Skeletal muscle cell (primary cell): ENCODE measurements at places on chromosomes 5 and 9.

DNA sequence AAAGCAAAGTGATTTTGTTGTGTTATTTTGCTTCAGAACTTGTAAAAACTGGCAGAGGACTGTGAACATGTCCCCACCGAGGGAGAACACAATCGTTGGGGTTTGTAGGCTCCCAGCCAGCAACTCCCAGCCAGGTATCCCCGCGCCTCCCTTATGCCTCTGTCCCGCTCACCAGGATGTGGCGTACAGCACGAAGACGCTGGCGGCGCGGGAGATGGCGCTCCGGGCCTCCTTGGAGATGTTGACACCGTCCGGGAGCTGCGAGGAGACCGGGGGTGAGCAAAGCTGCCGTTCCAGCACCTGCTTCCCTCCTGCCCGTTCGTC, 630 bp downstream of the POLE3 start:
- DNase-seq: no peak

DNA sequence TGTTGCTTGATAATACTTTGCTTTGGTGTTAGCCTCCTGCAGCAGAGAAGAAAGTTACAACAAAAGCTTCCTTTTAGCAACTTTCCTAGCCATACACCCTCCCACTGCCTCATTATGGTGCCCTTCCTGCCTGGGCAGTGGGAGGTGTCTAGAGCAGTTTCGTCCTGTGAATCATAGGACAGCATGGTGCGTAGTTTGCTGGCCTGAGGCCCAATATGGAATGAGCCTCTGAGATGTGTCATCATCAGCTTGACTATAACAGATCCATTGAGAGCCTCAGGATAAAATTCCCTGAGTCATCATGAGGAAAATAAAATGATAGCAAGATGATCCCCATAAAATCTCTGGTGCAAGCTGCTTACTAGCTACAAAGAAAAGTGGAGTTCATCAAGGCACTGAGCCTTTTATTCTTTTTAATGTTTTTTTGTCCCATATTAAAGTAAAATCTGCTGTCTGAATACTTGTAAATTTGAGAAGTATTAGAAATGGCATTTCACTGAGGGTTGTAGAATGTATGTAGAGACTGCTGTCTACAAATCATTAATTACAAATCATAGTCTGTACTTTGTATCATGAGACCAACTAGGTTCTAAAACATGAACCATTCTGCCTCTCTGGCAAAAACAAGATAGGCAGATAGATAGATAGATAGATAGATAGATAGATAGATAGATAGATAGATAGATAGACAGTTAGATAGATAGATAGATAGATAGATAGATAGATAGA, 303.0 kb upstream of the PDE4D start:
- peak; percentile 99 for DNase-seq

DNA sequence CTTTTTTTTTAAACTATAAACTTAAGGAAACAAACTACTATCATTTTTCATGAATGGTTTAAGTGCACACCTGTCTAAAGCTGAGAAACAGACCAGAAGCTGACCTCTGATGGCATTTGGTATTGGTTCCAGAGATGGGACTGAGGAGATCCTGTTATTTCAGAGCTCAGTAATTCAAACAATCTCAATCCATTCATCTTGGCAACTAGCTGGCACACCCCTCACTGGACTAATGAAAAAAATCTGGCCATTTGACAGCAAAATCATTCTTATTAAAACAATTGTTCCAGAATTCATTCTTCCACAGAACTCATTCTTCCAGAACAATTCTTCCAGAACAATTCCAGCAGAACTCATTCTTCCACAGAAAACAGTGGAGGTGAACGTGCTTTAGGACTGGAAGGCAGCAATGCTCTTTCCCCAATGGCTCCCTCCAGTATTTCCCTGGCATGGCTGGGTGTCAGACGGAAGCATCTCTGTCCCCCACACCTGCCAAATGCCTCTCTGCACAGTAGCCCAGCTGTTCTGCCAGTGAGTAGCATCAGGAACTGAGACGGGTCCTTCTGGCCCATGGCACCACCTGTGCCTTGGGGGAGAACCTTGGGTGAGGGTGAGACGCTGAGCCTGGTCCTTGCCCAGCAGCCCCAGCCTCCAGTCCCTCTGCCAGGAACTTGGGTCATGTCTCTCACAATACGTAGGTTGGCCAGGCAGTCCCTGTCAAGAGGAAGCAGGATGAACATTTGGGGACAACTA, 87.5 kb upstream of the EQTN start:
- no peak for DNase-seq

DNA sequence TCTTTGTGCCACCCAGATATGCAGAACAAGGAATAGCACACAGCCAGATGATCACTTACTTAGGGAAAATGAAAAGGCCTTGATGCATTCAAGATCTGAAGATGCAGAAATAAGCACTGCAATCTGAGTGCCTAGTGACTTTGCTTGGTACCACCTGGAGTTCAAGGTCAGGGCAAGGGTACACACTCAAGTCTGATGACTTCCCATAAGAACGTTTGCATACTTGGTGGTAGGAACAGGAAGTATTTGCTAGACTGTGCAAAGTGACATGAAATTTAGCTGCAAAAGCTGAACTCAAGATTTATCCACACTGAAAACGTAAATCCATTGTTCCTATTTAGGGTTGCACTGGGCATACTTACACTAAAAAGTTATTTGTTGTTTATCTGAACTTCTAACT, 177.1 kb downstream of the PIK3R1 start:
- no peak for DNase-seq

DNA sequence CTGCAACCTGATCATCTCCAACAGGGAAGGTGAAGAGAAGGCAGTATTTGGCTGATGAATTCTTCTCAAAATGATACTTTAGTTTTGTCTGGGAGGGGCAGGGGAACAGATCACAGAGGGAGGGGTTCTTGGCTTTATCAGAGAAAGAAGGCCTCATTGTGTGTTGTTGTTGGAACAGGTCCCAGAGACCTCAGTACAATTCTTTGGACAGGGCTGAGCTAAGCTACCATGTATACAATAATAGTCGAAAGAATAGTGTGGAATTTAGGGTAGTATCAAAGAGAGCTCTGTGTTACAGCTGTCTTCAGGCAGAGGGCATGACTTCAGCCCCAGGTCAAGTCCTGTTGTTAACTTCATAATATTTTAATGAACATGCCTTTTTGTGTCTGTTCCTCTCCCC, 39.9 kb downstream of the ARHGAP26 start:
- no peak for DNase-seq

DNA sequence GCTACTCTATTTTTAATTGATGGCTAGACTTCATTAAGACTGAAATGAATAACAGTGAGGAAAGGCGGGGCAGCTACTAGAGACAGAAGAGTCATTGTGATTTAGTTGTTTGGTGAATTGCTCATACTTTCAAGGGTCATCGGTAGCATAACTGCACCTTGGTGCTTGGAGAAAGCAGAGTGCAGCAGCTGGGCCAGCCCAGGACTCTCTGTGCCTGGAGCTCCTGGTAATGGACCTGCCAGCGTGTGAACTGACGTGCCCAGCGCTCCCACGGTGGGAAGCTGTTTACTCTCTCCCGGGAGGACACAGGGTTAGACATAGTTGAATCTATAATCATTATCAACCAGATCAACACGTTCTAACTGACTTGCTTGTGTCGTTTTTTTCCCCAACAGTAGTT, 42.9 kb downstream of the LURAP1L start:
- DNase-seq: peak; percentile 31
